ENCODE measurements at places on chromosomes 16 and 17. TPM values are rescaled to one million over a fixed set of nuclear protein-coding genes. Genes with fewer than 3 reads are reported as not detected.

DNA sequence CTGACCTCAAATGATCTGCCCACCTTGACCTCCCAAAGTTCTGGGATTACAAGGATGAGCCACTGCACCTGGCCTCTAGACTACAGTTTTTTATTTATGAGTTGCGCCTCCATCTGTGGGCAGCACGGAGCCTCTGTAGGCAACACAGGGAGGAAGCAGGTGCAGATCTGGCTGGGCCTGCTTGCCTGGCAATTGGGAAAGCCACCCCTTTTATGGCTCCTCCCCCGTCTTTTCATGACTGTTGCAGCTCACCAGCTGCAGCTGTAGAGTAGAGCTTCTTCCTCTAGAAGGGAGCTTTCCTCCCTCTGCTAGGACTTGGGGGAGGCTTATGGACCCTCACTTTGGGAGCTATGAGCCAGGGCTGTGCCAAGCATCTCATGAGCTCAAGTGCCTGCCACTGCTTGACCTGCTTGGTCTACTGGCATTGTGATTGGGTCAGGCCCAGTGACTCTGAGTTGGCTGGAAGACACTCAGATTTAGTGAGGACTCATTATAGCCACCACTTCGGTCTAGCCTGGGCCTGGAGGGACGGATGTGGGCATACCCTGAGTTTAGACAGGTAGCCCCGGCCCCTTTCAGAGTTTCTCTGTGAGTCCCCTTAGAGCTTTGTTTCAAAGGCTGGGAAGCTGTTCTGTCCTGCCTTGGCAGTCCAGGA is 6.9 kb upstream of the SLC7A6 start:
- H3K27ac ChIP-seq = no peak overlapping the region
- H3K36me3 ChIP-seq = no peaks in the 10 kb centered on the region
- H3K4me3 ChIP-seq = no peak overlapping the region

DNA sequence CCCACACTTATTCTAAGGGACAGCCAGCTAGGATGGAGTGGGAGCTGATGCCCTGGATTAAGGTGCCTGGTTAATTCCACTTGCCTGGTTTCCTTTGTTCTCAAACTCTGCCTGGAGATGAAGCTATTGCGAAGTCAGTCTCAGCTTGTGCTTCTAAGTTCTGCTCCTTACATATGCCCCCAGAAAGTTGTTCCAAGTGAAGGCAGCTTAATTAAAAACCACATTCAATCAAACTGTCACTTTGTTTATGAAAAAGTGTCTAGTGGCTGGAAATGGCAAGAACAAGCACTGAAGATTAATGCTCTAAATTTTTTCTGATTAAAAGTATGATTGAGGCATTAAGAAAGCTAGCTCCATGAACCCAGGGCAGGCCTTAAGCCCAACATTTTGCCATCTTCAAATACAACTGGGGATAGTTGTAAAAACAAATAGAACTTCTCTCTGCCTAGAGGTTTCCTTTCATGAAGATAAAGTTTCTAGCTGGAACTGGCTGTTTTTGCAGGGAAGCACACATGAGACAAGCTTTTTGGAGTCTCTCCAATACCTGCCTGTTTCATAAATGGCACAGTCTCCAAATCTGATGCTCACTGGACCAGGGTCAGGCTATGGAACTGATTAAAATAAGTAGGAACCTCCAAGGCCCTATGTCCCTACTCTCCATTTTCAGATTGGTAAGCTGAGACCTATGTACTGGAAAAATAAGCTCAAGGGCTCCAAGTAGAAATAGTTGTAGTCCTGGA is 100.9 kb downstream of the GRIN2A start:
- no peak for DNase-seq
- no peaks in the 10 kb centered on the region for H3K4me1 ChIP-seq
- H3K27me3 ChIP-seq = no peaks in the 10 kb centered on the region
- H3K27ac ChIP-seq = no peak overlapping the region
- H3K4me3 ChIP-seq = no peak overlapping the region

WIPI1 gene
- 14.0 TPM for total RNA-seq

GRCh38 chr16:35516551-35516950 is 2057.1 kb downstream of the TP53TG3F start:
- DNase-seq = no peak
- H3K4me3 ChIP-seq = no peak overlapping the region
- no peaks in the 10 kb centered on the region for H3K36me3 ChIP-seq

DNA sequence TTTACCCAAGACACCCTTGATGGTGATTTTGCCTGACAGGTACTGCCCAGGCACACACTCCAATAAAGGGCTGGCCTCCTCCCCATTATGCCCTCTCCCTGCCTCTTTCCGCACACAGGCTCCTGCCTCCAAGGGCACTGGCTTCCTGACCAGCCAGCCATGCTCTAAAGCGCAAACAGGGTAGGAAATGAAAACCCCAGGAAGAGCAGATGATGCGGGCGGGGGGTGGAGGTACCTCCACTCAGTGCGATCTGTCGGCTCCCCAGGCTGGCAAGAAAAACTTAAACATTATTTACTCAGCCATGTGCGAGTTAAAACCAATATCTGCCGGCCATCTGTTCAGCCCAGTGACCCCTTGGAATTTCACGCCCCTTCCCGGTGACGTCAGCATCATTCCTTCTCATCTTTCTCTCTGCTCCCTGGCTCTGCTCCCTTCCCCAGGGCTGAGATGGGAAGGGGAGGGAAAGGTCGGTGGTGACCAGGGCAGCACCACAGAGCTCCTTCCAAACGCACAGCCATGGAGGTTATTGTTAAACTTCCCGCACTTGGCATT is 262.5 kb downstream of the CBLN1 start:
- no peak overlapping the region for H3K4me3 ChIP-seq
- no peaks in the 10 kb centered on the region for H3K27me3 ChIP-seq
- H3K36me3 ChIP-seq = no peaks in the 10 kb centered on the region
- no peak for DNase-seq
- no peak overlapping the region for H3K27ac ChIP-seq

MYH11 gene
- total RNA-seq = not detected

PIK3R6 gene
- total RNA-seq = 9.8 TPM

B9D1 gene
- total RNA-seq = 6.7 TPM

KRT23 gene
- total RNA-seq = not detected

Measured in activated T-helper 2 cell treated with anti-CD3 and anti-CD28 coated beads, Interferon-gamma antibody, Interleukin-2, Interleukin-4, amounts not matched to agents 10 μg/mL and 5 μg/mL and 100 μg/mL, durations not matched to agents 14 hours and 24 hours and 36 hours (primary cell).